ENCODE measurements at places on chromosomes 2 and 18.

DNA sequence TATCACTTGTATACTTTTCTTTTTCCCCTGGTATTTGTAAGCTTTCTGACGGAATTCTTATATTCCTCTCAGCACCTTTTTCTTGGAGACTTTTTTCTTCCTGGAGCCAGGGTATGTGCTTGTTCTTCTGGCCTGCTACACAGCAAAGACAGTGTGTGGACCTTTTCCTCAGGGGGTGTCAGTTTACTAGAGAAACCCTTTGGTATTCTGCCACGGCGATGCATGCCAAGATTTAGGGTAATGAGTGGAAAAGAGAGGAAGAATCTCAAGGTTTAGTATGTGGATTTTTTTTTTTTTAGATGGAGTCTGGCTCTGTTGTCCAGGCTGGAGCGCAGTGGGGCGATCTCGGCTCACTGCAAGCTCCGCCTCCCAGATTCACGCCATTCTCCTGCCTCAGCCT lies 152.2 kb downstream of the PHLPP1 start:
- DNase-seq, result no peak

DNA sequence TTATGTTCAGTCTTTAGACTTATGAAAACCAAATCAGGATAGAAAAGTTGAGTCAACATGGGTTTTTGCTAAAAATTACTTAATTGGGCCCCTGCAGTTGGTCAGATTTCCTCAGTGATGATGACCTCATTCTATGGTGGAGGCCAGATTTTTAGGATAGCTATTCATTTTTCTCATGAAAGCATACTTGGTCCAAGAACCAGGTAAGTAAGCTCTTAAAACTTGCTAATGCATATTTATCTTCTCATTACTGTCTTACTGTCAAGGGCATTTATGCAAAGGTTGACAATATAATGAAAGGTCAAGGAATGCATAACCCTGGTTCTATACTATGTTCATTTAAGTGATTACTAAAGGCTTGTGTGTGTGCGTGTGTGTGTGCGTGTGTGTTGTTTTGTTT lies 650.6 kb downstream of the SATB2 start:
- peak; percentile 13 for DNase-seq

GRCh38 chr2:240913810-240914644 lies 7.9 kb downstream of the CROCC2 start:
- peak; percentile 85 for DNase-seq

DNA sequence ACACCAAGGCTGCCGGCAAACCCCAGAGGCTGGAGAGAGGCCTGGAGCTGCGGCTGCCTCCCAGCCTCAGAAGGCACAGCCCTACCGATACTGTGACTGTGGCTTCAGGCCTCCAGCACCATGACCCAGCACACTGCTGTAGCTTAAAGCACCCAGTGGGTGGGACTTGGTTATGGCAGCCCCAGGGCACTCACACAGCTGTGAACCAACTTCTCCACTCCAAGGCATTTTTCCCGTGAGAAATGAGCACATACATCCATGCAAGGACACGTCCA lies 199.5 kb downstream of the NDUFA10 start:
- no peak for DNase-seq

DNA sequence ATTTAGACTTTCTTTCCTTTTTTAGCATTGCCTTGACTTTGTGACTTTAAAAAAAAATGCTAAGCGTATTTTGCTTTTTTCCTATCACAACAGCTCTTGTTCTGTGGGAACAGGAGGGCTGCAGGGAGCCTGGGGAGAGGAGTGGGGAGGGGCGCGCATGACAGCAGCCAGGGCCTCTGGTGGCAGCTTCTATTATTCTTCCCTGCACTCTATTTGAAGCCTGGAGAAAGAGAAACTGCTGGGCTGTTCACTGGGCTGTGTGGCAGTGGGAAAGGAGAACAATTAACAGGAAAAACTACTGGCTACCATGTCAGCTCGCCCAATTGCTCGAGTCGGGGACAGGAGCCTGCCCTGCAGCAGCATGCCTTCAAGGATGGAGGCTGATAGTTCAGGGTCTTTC lies 119.0 kb upstream of the ZBTB14 start:
- DNase-seq, result no peak

DNA sequence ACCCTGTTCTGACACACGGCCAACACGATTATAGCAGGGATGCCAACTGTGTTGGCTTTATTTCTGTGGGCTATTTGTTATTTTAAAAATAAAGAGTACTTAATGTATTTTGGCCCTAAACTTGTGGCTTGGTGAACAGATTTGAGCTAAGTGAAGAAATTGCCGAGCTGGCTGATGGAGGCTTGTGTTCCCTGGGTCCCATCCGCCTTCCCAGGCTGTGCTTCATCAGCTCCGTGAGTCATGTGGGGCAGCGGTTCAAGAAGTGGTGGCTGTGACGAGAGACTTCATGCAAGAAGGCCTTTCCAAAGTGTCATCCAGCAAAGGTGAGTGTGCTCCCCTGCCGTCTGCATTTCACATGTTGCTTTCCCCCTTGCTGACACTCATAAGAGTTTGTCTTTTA lies 73.6 kb upstream of the NCK2 start:
- peak; percentile 43 for DNase-seq

DNA sequence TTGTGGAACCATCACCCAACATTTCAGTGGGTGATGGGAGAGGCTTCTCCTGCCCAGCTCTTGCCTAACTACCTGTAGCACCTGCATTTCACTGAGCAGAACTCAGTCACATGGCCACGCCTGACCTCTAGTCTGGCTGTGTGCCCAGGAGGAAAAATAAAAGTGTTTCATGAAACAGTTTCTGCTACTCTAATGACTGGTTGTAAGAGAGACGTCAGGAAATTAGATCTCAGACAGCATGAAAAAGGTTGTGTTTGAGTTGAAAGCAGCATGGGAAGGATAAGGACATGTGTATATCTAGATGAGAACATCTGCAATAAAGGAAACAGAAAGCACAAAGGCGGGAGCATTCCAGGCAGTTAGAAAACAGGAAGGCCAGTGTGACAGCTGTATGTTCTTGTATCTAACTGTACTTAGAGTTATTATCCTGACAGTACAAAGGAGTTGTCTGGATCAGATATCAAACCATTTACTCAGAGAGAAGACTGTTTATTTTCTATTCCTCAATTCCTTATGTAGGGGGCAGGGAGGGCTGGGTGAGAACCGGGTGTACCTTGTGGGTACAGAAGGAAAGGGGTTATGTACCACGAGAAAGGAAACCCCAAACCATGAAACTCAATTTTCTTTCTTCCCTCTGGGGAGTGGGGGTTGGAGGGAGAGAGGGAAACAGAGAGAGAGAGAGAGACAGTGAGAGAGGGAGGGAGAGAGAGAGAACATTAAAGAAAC lies 307.4 kb upstream of the VWC2L start:
- DNase-seq, result no peak

- peak; percentile 65 for DNase-seq
Observed at GRCh38 chr2:33377048-33377447, 99.4 kb upstream of the RASGRP3 start.

DNA sequence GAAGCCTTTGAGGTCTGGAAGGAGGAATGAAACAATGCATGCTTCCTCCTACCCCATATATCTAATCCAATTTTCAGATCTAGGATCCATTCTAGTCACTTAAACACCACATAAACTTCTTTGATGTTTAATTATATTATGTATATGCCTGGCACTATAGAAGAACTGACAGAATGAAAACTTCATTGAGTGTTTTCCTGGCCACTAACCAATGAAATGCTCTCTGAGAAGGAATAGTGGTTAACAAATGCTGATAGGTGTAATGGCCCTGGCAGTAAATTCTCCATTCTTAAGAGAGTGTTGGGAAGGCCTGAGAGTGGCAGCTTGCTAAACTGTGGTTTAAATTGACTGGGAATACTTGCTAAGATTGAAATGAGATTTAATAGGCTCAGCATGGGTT lies 710.0 kb downstream of the LRRTM4 start:
- DNase-seq, result no peak

GRCh38 chr18:58649966-58650816 lies 21.1 kb upstream of the MALT1 start:
- peak; percentile 42 for DNase-seq

DNA sequence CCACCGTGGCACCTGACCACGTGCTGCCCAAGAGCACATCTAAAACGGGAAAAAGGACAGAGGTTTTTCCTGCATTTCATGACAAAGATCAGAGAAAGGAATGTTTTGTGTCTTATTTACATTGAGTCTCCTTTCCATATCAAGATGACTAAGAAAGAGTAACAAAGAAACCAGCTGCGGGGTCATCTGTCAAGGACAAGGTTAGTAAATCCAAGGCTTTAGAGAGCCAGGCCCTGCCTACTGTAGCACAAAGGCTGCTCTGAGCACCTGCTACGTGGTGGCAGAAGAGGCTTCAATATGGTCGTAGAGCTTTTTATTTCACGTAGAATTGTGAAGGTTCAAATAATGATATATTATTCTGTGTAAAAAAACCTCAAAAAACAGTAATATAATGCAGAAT lies 51.0 kb downstream of the PRELID3A start:
- no peak for DNase-seq

- no peak for DNase-seq
Observed at GRCh38 chr2:10338270-10339188, 35.8 kb downstream of the HPCAL1 start.

- no peak for DNase-seq
Observed at GRCh38 chr2:121165038-121165542, 119.9 kb downstream of the TFCP2L1 start.

DNA sequence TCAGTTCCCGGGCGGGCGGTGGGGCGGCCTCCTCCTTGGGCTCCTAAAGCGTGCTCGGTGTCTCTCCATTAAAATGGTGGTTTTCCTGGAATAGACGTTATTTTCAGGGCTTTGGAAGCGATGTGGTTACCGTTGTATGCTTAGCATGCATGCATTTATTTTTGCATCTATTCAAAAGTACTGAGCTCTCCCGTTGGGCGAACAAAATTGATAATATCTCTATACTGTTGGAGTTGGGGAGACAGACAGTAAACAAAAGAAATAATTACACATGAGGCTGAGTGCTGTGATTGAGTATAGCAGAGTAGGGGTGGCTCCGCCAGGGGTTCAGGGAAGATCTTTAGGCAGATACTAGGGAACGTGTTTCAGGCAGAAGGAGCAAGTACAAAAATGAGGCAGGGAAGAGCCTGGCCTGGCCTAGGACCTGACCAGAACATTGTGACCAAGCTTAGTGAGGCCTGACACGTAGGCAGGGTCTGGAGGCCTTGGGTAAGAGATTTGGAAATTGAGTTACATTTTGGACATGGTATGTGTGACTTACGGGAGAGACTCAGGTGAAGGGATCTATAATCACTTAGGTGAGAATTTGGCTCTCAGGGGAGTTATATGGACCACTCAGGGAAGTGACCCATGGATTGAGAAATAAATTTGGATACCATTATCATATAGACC lies 674 bp downstream of the NCAPH start:
- no peak for DNase-seq

DNA sequence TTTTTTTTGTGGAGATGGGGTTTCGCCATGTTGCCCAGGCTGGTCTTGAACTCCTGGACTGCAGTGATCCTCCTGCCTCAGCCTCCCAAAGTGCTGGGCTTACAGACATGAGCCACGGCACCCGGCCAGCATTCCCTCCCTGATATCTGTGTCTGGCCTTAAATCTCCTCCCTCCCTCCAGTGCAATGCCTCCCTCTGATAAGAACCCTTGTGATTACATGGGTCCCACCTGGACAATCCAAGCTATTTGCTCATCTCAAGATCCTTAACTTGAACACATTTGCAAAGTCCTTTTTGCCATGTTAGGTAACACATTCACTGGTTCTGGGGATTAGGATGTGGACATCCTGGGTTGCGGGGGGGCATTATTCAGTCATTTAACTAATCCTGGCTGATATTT lies 40.5 kb upstream of the CREB1 start:
- DNase-seq, result no peak

DNA sequence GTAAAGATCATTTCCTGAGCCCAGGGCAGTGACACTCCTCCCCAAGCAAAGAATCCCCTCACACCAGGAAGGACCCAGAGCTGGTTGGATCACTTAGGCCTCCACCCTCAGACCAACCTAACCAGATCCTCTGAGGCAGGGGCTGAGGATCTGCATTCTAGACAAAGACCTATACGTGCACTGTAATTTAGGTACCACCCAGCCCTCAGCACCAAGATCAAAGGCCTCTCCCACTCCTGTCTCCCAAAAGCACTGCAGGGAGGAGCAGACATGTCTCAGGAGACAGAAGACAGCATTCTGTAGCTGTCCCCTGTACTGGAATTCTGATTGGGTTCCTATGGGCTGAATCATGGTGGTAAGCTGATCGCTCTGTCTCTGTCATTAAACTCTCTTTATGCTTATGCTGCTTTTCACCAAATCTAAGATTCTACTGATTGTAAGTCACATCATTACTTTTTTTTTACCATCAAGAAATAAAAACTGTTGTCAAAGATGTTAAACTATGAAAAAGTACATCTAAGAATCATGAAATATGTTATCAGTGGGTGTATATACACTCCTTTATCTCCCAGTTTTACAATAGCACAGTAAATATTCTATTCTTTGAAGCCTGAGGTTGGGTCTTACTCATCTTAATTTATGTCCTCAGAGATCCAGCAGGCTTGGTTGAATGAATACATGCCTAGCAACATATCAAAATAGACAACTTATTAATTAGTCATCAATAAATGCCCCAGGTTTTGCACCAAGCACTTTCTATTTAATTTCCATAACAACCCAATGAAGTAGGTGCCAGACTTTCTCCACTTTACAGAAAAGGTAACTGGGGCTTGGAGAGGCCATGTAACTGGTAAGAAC lies 28.3 kb downstream of the MCFD2 start:
- peak; percentile 63 for DNase-seq

- peak; percentile 91 for DNase-seq
Observed at GRCh38 chr2:9693196-9693491, 62.3 kb upstream of the YWHAQ start.

GRCh38 chr2:15050483-15050882 lies 418.0 kb downstream of the LRATD1 start:
- no peak for DNase-seq

DNA sequence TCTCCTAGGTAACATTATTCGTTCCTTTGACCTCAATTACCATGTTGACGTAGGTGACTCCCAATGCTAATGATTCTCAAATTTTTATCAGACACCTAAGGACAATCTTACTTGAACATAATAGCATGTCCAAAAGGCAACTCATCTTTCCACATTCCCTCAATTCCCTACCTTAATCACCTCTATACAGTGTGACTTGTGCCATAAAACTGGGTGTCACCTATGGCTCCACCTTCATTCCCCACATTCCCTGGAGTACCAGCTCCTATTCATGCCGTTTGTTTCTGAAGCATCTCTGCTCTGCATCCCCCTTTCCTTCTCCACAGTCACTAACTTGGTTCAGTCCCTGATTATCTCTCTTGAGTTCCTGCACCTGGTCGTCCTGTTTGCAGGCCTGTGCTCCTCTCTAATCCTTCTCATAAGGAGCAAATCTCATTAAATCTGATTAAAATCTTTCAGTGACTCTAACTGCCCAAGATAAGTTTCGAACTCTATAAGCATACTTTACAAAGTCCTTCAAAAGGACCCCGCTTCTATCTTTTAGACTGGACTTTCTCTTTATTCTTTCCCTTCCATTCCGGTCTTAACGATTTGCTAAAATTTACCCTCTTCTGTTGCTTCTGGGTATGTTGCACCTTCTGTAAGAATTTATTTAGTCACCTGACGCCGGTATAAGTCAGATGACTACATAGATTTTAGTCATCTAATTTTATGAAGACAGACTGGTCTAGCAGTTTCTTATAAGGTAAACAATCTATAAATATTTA lies 128.7 kb downstream of the OSBPL1A start:
- DNase-seq, result no peak

Data from GM03348 (cell line).